GM23248 (cell line): ENCODE measurements at places on chromosomes 12 and 14. TPM values are rescaled to one million over a fixed set of nuclear protein-coding genes. Genes with fewer than 3 reads are reported as not detected.

PHETA1 gene
- total RNA-seq: 4.8 and 12.9 TPM in 2 replicates

TAS2R10 gene
- total RNA-seq: not detected in 2 replicates

BICDL1 gene
- not detected in 2 replicates for total RNA-seq

TPPP2 gene
- total RNA-seq: not detected in 2 replicates

RBP5 gene
- not detected in 2 replicates for total RNA-seq

CD163 gene
- not detected in 2 replicates for total RNA-seq

SLC35F4 gene
- total RNA-seq: not detected in 2 replicates

DHH gene
- not detected in 2 replicates for total RNA-seq

TSPAN11 gene
- 0.76 and 1.9 TPM in 2 replicates for total RNA-seq

NTF3 gene
- 1.0 and 4.8 TPM in 2 replicates for total RNA-seq

KCNH3 gene
- not detected in 2 replicates for total RNA-seq

HCAR3 gene
- total RNA-seq: not detected in 2 replicates

ORMDL2 gene
- 21.1 and 21.7 TPM in 2 replicates for total RNA-seq

TMED8 gene
- 7.5 and 7.7 TPM in 2 replicates for total RNA-seq

- no peak for DNase-seq
Measured at GRCh38 chr12:106027286-106027685, 111.5 kb downstream of the NUAK1 start.

- no peak for DNase-seq
Measured at GRCh38 chr12:61894168-61894567, 366.0 kb upstream of the USP15 start.

DNA sequence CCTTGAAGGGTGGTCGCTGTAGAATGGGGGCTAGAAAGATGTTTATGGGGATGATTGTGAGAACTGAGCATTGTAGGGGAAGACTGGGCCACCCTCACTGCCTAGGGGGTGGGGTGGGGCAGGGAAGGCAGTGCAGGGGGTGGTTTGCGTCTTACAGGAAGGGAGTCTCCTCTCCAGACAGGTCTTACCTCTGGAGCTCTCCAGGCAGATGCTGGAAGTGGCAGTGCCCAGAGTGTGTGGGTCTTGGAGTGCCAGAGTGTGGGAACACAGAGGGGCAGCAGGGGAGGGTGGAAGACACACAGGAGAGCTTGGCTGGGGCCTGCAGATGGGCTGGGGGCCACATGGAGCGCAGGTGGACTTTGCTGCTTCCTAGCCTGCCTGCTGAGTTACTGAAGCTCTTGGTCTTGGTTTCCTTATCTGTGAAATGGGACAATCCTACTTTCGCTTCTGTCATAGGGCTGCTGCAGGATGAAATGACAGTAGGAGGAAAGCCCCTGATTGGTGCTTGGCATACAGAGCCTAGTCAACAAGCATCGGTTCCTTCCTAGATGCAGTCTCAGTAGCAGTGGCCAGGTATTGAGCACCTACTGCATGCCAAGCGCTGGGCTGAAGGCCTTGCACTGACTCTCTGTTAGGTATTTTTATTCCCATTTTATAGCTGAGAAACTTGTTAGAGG lies 118.3 kb downstream of the SLC25A47 start:
- DNase-seq: no peak

- no peak for DNase-seq
Measured at GRCh38 chr12:110366321-110367142, 37.0 kb downstream of the ANAPC7 start.

GRCh38 chr14:72666610-72667009 lies 227.3 kb downstream of the DPF3 start:
- peak; percentile 81 for DNase-seq

- no peak for DNase-seq
Measured at GRCh38 chr14:70021548-70022220, 142.5 kb downstream of the SMOC1 start.

DNA sequence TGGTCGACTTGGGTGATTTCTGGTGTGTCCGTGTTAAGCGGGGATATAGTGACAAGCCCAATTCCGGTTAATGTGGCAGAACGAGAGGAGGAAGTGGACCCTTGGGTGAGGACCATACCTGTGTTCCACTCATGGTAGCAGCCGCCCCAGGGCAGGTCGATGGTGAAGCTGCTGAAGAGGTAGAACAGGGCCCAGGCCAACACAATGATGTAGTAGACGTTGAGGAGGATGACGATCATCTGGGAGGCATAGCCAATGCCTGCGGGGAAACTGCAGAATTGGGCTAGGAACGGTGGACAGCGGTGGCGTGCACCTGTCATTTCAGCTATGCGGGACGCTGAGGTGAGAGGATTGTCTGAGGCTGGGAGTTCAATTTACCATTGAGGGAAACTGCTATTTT lies 20.1 kb downstream of the SLC6A13 start:
- DNase-seq: no peak

GRCh38 chr14:101889898-101890297 lies 74.5 kb upstream of the DYNC1H1 start:
- DNase-seq: peak; percentile 29

- no peak for DNase-seq
Measured at GRCh38 chr14:24063263-24063836, 8.0 kb upstream of the CPNE6 start.

GRCh38 chr12:102316723-102317122 lies 119.1 kb upstream of the PMCH start:
- no peak for DNase-seq

DNA sequence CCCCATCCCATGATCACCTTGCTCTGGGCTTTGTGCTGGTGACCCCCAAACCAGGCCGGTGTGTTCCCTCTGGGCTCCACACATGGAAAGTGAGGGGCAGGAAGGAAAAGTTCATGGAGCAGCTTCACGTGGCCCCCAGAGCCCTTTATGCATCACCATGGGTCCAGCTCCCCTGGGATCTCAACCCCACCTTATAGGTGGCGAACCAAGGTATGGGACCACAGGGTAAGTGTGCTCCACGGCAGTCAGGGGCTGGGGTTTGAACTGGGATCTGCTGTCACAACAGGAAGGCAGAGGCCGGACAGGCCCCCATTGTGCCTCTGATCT lies 7.4 kb upstream of the BEGAIN start:
- DNase-seq: no peak

- peak; percentile 11 for DNase-seq
Measured at GRCh38 chr12:100279607-100280244, 12.7 kb downstream of the SCYL2 start.

- DNase-seq: no peak
Measured at GRCh38 chr12:22803725-22804124, 178.8 kb downstream of the ETNK1 start.

- DNase-seq: no peak
Measured at GRCh38 chr14:99675951-99676350, 8.1 kb upstream of the CYP46A1 start.

DNA sequence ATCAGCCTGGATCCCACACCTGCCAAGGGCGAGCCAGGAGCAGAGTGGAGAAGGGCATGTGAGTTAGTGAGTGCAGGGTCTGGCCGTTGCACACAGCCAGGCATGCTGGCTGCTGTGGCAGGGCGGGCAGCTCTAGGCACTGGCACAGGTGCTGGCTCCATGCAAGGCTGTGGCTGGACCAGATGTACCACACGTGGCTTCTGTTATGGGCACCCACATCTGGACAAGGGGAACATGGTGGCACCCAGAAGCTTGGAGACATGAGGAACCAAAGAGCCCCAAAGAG lies 20.1 kb downstream of the SERPINA3 start:
- no peak for DNase-seq

DNA sequence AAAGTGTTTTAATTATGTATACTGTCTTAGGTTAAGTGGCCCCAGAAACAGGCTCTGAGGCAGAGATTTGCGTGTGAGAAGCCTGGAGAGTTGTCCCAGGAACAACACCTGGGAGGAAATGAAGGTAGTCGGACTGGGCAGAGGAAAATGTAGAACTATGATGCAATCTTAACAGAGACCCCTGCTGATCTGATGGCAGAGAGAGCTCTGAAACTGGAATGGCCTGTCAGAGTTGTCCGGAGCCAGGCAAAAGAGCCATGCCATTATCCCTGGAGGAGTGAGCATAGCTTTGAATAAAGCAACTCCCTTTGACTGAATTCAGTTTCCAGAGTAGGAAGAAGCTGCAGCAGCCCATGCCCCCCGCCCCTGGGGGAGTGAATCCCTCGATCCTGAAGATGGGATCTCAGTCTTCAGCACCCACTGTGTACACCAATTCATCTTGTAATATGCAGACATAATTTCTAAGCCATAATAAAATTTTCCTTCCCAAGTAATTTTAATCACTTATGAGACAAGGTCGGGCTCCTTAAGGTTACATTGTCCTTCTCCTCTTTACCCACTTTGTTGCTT lies 264.8 kb downstream of the PDZRN4 start:
- no peak for DNase-seq

DNA sequence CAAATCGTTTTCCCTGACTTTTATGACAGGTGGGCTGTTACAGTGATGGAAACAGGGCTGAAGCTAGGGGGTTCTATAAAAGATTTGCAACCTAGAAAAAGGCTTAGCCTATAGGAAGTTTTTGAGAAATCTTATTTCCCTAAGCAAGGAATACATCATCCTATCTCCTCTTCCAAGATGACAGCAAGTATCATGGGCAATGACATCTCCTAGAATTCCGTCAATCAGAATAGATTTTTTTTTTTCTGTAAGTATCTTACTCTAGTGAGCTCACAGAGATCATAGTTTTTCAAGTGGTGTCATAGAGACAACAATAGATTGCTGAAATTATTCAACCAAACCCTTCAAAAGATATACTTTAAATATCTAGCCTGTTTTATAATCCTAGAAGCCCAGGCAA lies 108.8 kb downstream of the MYF5 start:
- DNase-seq: no peak

DNA sequence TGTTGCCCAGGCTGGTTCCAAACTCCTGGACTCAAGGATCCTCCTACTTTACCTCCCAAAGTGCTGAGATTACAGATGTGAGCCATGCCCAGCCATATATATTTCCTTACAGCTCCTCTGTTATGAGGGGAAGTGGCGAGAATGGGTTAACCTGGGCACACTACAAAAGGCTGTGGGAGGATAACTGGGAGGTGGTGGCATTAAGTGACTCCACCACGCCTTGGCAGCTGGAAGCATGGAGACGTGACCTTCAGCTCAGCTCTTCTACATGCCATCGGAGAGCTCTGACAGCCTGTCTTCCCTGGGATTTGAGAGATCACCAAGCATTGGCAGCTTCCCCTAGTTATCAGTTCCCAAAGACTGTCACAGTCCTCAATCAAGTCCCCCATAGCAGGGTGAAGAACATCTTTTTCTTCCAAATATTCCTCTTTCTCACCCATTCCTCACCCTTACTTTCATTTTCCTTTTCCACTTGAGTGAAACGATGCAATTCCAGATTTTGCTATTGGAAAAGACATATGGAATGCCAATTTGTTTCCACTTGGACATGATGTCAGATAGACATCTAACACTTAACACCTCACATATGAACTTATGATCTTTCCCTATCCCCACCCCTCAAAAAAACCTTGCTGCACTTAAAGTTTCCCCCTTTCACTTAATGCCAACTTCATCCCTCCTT lies 48.5 kb downstream of the PHLDA1 start:
- peak; percentile 50 for DNase-seq

DNA sequence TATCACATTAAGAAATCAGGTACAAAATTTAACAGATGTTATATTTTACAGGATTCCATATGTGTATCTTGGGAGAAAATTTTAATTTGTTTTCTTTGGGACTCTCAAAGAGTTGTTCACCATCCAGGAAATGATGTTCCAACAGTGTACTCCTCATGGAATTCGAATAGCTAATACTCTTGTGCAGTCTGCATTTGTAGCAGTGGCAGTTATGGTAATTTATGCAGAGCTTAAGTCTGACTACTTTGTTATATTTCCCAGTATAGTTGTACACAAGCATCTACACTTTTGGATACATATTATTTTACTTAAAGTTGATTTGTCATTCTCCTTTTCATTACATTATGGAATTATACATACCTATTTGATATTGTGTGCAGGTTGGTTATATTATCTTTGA lies 436.7 kb upstream of the FBXO33 start:
- DNase-seq: no peak

DNA sequence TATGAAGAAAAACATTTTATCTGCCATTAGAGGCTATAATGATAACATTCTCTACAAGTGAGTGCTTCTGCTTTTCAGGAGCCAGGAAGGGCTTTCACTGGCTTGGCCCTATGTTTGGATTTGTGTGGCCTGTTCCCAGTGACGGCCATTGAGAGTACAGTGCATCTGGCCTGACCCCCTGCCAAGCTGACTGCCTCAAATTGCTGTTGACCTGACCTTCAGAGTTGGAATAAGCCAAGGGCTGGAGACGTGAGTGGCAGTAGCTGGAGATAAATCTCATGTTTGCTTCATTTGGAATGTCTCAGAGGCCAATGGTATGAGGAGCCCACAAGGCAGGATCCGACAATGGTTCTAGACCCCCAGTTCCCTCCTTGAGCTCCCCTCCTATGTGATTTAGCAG lies 28.3 kb upstream of the PLEKHG7 start:
- DNase-seq: no peak

- DNase-seq: no peak
Measured at GRCh38 chr14:99260116-99260515, 11.9 kb downstream of the BCL11B start.

DNA sequence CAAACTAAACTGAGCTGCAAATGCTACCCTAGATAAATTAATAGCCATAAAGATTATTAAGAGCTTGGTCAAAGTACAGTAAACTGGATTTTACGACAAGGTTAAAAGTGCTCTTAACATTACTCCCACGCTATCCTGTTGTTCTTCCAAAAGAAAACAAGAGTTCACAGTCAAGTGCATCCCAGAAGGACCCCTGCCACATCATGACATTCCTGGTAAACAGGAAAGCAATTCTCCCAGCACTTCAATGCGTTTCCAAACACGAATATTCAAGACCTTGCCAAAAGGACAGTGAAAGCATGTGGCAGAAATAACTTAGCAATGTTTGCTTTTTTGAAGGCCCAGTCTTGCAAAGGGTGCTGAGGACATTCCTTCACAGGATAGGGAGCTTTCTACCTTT lies 11.2 kb downstream of the SPRING1 start:
- no peak for DNase-seq

- DNase-seq: no peak
Measured at GRCh38 chr12:129423041-129423580, 480.7 kb downstream of the TMEM132D start.

- peak; percentile 46 for DNase-seq
Measured at GRCh38 chr12:28313631-28314030, 123.4 kb downstream of the CCDC91 start.

DNA sequence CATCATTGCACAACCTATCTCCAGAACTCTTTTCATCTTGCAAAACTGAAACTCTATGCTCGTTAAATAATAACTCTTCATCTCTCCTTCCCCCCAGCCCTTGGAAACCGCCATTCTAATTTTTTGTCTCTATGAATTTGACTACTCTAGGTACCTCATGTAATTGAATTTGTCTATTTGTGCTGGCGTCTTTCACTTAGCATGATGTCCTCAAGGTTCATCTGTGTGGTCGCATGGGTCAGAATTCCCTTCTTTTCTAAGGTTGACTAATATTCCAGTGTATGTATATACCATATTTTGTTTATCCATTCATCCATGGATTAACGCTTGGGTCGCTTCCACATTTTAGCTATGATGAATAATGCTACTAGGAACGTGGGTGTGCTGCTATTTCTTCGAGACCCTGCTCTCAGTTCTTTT lies 80.1 kb downstream of the PLXNC1 start:
- DNase-seq: no peak

DNA sequence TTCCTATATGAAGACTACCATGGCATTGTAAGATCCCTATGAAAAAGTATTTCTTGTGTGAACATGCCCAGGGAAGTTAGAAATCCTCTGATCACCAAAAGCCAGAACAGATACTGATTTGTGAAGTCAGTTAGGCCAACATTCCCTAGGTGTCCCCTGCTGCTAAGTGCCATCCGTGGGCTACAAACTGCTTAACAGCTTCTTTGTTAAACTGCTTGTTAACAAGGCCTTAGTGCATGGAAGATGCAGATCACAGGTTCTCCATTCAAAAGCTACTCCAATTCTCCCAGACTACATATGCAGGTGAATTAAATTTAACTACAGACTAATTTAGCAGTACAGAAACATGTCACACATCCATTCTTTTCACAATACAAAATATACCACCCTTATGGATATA lies 108.2 kb downstream of the PRICKLE1 start:
- no peak for DNase-seq
